ENCODE measurements at places on chromosomes 5 and 9.

- DNase-seq = no peak
Observed at GRCh38 chr9:19931098-19931890, 142.5 kb upstream of the SLC24A2 start.

- DNase-seq = no peak
Observed at GRCh38 chr5:81393783-81394718, at the start of gene ACOT12. Gene ACOT12, minus strand, starts transcription at chr5:81394134. Its CDS starts 20 bp downstream, at chr5:81394114.

DNA sequence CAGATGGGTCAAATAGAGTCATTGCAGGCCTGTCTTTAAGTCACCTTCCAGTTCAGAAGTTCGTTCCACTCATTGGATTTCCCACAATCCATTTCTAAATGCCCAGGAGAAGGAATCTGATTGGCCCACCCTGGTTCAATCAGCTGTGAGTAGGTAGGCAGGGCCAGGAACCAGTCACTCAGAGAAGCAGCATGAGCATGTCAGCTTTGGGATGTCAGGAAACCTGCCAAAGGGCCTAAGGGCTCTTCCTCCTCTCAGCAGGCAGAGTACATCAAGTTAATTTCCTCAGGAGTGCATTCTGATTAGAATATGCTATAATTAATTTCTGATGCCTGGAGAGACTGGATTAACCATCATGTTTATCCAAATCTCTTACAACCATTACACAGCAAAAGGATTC is 412.9 kb upstream of the CCNH start:
- no peak for DNase-seq

- no peak for DNase-seq
Observed at GRCh38 chr5:139593716-139594319, 32.7 kb downstream of the UBE2D2 start.

DNA sequence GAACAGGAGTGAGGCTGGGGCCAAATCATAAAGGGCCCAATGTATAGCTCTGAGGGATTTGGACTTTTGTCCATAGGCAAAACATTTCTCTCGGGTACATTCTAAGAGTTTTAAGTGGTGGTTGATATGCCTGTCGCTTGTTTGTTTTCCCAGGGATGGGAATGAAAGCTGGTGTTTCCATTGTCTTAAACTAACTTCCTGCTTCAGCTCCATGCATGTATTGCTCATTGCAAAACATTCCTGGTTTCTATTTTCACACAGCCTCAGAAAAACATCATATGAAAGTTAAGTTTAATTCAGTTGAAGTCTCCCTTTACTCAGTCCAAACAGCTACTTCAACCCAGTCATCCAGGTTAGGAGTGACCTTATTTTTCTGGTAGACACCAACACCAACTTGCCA is 235.0 kb downstream of the ACTL7B start:
- DNase-seq = no peak

DNA sequence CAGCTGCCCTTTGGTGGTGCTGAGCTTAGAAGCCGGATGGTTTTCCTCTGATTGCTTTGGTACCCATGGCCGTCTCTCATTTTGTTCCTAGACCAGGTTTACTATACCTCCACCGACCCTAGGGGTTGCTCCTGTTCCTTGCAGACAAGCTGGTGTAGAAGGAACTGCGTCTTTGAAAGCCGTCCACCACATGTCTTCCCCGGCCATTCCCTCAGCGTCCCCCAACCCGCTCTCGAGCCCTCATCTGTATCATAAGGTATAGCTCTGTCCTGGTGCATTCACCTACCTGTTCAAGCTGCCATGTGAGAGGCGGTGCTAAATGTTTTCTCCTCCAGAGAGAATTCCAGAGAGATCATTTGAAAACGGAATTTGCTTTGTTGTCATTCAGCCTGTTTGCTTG is 39.5 kb downstream of the TENT4A start:
- DNase-seq = no peak

DNA sequence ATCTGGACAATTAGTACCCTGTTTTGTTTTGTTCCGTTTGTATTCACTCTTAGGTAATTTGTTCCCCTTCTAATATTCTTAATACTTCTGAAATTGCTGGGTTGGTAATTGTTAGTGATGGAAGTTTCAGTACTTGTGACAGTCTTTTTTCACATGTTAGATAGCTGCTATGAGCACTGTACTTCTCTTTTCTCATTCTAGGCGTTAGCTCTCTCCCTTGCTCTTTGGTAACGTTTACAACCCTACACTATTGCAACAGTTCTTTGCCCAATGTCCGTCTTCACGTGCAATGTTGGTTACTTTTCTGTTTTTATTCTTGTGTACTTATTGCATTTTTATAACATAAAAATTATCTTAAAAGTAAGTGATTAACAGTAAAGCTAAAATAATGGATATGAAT is 1509.0 kb downstream of the MAT2B start:
- no peak for DNase-seq

DNA sequence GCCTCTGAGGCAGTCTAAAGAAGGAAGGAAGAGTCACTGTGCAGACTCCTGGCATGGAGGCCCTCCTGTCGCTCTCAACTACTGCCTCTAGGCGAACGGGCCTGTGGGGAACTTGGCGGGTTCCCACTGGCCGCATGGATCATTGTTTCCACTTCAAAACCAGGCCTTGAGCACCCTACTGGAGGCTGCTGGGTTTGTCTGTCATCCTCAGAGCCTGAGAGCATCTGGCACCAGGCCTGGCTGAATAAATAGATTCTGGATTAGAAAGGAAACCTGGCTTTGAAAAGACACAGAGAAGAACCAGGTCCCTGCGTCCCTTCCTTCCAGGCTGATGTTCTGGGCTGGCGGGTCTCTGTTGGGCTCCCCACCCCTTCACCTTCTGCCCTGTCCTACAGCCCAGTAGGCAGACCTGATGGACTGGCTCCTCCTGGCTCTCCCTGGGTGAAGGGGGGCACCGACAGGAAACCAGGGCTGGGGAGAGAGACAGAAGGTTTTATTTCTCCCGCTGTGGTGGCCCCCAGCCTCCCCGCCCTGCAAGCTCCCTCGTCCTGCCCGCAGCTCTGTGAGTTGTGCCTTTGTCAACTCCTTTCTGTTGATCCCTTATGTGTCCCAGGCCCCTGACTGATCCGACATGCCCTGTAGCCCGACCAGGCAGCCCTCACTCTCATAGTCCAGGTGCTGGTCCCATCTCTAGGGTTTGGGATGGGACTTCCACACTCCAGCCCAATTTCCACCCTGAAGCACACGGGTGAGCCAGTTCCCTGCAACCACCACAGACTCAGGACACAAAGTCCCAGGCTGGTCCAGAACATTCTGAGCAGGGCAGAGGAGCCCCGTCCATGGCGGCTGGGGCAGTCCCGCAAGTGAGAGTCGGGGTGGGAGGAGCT is 50.1 kb downstream of the ADAMTS2 start:
- DNase-seq = no peak

DNA sequence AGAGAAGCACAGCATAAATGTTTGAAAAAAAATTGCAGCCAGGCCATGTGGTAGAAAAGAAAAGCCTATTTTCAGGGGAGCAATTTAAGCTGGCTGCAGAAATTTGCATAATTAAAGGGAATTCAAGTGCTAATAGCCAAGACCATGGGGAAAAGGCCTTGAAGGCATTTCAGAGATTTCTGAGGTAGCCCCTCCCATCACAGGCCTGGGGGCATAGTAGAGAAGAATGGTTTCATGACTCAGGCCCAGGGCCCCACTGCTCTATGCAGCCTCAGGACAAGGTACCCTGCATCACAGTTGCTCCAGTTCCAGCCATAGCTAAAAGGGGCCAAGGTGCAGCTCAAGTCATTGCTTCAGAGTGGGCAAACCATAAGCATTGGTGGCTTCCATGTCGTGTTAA is 1416.0 kb downstream of the EFNA5 start:
- no peak for DNase-seq

DNA sequence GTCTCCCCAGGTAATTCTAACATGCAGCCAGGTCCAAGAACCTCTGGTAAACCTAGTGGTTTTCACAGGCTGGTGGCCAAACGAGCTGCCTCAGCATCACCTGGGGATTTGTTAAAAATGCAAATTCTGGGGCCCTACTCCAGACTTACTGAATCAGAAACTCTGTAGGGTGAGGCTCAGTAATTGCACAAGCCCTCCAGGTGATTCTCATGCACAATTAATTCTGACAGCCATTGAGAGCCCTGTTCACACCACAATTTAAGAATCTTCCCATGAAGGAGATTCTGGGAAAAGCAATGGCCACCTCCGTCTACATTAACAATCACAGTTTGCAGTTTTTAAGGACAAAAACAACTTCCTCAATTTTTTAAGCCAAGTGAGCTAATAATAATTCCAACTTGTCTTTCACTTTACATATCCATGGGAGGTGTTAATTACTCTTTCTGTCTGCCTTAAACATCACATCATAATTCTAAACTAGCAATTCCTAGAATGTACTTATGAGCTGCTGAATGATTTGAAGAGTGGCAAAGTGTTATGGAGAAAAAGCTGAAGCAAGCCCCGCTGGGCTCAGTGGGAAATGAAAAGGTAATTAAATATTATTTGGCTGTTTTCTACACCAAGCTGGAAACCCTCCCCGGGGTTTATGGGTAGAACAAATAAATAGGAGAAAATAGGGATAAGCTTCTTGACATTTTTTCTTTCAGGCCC is 70.0 kb downstream of the GLDC start:
- DNase-seq = no peak

GRCh38 chr9:115080242-115080641 is 37.7 kb downstream of the TNC start:
- no peak for DNase-seq

GRCh38 chr5:179880066-179880650 is 21.5 kb upstream of the MRNIP start:
- DNase-seq = no peak

- DNase-seq = no peak
Observed at GRCh38 chr5:55923177-55923771, 71.5 kb downstream of the IL6ST start.

GRCh38 chr5:177425196-177425800 is 1.2 kb upstream of the GRK6 start:
- no peak for DNase-seq

DNA sequence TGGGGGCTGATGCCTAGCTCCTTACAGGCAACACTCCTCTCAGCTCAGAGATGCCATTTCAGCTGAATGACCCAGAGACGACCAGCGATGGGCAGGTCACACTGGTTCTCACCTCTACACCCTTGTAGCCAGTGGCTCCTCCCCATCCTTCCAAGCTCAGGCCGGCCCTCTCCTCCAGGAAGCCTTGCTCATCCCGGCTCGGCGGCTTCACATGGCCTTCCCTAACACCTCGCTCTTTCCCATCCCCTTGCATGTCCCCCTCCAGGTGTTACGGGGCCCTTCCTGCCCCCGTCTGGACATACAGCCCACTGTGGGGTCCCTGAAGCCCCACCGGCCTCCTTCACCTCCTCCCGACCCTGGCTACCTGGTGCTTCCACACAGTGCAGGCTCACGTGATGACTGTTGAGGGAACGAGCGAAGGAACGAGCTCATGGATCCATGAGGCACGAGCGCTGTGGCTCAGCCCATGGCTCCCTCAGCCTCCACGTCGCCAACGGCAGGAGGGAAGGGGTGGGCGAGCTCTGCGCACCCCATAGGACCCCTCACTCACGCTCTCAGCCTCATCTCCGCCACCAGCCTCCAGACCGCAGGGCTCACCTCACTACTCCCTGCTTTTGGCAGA is 45.7 kb downstream of the SARDH start:
- DNase-seq = no peak

DNA sequence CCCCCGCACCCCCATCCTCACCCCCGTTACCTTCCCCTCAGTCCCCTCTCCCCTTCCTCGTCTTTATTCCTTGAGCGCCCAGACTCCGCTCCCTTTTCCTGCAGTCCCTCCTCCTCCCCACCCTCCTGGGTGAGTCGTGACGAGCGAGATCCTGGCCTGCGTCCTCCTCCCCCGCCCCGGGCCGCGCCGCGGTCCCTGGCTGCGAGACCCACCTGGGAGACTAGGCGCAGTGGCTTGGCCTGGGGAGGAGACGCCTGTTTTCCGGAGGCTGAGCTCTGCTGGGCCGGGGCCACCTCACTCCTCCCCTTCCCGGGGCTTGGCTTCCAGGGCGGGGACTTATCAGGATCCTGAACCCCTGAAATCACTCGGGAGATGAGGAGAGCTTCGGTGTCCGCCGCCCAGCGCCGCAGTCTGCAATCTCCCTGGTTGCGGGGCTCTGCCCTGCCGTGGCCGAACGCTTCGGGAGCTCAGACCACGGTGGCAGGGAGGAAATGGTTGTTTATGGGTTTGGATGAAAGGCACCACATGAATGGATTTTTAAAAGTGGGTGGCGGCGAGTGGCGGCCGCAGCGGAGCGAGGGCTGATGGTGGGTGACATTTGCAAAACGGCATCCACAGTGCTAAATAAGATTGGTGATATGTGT is 984 bp downstream of the STXBP1 start:
- DNase-seq = peak; percentile 14

- DNase-seq = no peak
Observed at GRCh38 chr5:64807520-64807919, 38.8 kb downstream of the CWC27 start.

DNA sequence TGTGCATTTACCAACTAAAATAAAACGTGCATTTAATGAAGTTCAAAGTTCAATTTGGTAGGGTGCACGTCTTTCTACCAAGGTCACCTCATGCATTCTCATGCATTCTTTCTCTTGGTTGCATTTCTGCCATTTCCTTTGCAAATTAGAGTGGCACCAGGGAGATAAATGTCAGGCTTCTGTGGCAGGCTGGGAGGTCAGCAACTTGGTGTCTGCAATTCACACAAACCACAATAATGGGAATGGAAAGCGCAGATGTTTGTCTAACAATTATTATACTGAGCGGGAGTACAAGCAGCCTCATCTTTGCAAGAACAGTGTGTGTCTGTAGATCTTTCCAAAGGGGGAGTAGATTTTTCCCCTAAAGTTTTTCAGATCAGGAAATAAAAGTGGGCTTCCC is 411.7 kb downstream of the DMRT2 start:
- DNase-seq = no peak

- DNase-seq = no peak
Observed at GRCh38 chr5:181044662-181045305, 4.7 kb downstream of the BTNL9 start.

- no peak for DNase-seq
Observed at GRCh38 chr9:91359734-91360470, 1.8 kb downstream of the AUH start.

DNA sequence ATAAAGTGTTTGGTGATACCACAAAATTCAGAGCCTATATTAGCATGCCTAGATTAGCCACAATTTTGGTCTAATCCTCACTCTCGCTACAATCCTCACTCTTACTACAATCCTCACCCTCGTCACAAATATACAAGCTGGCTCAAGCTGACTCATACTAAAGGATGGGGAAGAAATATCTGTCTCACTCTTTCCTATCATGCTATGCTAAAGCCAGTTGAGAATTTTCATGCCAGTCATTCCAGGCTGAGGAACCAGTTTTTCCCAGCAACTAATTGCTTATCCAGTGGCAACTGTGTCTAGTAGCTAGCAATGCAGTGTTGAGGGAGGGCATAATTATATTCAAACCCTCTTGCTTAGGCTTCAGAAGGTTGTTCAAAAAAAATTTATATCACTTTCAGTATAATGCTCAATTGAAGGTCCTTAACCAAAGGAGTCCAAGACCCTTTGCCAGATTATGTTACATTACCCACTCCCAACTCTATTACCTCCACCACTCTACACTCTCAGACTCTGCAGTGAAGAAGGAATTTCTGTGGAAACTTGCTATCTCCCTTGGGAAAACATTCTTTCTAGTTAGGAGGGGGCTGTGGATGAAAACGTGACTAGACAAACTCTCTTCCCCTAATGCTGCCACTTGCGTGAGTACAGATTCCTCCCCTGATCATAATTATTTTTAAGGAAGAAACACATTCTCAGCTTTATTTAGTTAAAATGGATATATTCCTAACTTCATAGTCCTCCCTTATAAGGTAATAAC is 810.3 kb upstream of the ACO1 start:
- no peak for DNase-seq

- no peak for DNase-seq
Observed at GRCh38 chr9:132697230-132697629, 27.0 kb downstream of the GTF3C4 start.
